SIG-M5 (cell line): ENCODE measurements at places on chromosomes 4 and X.

DNA sequence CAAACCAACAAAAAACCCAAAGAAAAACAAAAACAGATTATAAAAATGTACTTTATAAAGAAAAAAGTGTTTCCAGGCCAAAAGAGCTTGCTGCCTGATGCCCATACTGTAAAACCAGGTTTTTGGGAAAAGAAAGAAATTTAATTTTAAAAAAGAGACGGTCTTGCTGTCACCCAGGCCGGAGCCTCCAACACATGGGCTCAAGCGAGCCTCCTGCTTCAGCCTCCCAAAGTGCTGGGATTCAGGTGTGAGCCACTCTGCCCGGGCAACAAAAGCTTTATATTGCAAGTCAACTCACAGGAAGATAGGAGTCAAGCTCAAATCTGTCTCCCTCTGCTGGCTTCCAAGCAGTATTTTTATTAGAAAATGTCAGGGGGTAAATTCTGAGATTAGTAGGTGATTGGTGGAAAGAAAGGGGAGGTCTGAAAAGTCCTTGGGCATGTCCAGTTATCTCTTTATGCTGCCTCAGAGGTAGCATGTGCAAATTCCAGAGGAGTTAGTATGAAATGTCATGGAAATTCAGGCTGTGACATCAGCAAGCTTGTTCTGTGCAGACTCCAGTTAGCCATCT lies 39.4 kb downstream of the MGST2 start:
- DNase-seq: no peak

DNA sequence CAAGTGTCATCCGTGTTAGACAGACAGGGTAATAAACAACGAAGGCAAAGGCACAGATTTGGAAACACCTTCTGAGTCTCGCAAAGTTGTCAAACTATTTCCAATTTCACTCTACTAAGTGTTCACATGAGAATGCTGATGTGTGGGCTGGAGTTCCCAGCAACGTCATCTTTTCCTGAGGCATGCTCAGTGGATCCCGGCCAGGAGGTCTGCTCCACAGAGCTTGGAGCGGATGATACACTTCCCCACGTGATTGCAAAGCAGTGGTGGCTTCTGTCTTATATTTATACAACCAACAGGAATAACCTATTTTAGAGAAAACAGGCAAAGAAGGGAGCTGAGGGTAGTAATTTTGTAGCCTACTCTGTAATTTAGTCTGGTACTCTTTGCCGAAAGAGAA lies 40.1 kb upstream of the PDK3 start:
- DNase-seq: no peak

- DNase-seq: no peak
Measured at GRCh38 chr4:14816623-14817261, 185.5 kb upstream of the CPEB2 start.

DNA sequence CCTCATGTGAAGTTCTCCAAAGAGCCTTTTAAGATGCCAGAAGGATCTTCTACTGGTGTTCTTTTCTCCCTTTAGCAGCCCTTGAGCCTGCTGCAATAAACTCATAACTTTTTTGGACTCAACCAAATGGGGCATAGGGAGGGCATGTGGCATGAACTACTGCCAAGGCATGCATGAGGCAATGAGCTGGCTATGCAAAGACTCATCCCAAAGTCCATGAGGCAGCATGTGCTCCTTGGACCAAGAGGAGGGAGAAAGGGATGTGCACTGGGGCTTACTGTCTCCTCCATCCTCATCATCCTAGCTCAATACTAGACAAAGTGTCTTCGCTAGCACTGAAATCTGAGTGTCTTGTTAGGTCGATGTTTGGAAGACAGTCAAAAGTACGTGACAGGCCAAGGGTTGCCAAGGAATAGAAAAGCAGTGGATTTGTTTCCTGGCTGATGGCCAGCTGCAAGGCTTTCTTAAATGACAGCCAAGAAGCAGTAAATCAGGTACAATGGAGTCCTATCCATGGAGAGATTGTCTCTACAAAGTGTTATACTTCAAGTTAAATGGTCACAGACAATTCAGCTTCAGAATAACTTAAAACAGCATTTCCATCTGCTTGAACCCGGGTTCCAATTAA lies 44.5 kb upstream of the ATXN3L start:
- no peak for DNase-seq

GRCh38 chr4:140115140-140115539 lies 38.8 kb downstream of the MAML3 start:
- DNase-seq: no peak

DNA sequence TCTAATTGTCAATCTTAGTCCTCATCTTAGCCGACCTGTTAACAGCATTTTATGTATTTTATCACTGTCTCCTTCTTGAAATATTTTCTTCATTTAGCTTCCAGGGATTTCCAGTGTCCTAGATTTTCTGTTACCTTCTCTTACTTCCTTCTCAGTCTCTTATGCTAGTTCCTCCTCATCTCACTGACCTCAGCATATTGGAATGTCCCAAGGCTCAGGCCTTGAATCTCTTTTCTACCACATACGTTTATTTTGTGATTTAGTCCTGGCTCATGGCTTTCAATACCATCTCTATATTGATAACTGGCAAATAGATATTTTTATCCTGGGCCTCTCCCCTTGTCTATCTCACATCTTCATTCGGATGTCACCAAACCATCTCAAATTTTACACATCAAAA lies 61.1 kb downstream of the IQCM start:
- DNase-seq: no peak

- peak; percentile 18 for DNase-seq
Measured at GRCh38 chrX:123830309-123830708, 29.5 kb upstream of the XIAP start.

DNA sequence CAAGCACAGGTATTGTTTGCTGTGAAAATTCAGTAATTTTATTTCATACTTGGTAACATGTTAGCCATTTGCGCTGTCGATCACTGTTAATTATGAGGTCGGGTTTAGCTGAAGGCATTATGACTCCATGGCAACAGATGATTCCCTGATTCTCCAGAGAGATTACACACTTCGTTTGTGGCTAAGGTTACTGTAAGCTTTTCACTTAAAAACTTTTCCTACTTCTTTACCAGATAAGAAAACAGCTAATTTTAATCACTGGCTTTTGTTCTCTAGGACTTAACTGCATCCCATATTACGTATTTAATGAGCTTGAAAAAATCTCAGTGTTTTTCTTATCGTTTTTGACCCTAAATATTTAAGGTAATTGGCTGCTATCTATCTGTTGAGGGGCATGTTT lies 2.1 kb downstream of the GSTCD start:
- DNase-seq: no peak

DNA sequence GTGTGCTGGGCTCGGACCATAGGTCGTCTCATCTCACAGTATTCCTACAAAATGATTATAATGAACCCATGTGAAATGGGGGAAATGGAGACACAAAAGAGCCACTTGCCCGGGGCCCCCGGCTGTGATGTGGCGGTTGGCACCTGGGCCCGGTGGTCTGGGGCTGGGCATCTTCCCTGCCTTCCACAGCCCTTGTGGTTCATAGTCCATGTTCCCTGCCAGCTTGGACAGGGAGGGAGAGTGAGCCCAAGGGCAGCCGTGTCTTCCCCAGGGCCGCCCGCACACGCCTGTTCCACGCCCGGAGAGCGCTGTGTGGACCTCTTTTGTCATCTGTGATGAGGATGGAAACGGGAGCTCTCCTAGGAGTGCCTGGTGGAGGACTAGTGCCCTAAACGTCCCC lies 5.2 kb downstream of the CPZ start:
- DNase-seq: no peak

- DNase-seq: no peak
Measured at GRCh38 chr4:22237155-22237751, 278.6 kb downstream of the ADGRA3 start.

GRCh38 chr4:157655096-157655809 lies 434.7 kb downstream of the GRIA2 start:
- DNase-seq: no peak
